ENCODE measurements at places on chromosomes 1 and 21. TPM values are rescaled to one million over a fixed set of nuclear protein-coding genes. Genes with fewer than 3 reads are reported as not detected.
A peak's percentile ranks its signal among the peaks of the same experiment; 100 is the strongest.

- no peaks in the 10 kb centered on the region for H3K27me3 ChIP-seq
- DNase-seq: no peak
- no peak overlapping the region for H3K4me3 ChIP-seq
- H3K36me3 ChIP-seq: no peaks in the 10 kb centered on the region
Measured at GRCh38 chr1:9676815-9677393, 25.4 kb downstream of the PIK3CD start.

DNA sequence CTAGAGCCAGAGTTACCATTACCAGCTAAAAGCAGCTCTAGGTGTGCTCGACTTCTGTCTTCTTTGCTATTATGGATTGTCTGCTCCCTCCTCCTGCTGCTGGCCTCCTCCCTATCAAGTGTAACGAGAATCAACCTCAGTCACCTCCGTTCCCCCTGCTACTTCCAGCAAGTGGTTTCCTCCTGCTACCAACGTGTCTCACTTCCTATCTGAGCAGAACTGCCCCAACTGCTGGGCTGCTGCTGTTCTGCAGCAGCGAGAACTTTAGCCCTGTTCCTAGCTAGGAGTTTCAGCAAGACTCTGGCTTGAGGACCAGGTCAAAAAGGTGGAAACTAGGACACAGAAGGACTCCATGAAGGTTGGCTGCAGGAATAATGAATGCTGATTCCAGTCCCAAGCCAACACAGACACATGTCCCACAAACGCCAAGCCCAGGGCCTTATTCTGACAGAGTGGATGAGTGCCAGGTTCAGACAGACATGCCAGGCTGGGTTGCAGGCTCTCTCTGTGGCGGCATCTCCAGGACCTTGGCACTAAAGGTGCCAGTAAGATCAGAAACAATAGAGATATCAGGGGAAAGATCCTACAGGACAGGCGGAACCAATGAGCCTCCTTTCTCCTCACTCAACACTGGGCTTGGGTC is 46.9 kb downstream of the CD34 start:
- H3K4me1 ChIP-seq: peaks cover 48% of the 10 kb centered on the region
- no peaks in the 10 kb centered on the region for H3K27me3 ChIP-seq
- no peak overlapping the region for H3K4me3 ChIP-seq
- no peaks in the 10 kb centered on the region for H3K36me3 ChIP-seq
- DNase-seq: no peak
- peak overlapping the region; percentile 64 for H3K27ac ChIP-seq

DNA sequence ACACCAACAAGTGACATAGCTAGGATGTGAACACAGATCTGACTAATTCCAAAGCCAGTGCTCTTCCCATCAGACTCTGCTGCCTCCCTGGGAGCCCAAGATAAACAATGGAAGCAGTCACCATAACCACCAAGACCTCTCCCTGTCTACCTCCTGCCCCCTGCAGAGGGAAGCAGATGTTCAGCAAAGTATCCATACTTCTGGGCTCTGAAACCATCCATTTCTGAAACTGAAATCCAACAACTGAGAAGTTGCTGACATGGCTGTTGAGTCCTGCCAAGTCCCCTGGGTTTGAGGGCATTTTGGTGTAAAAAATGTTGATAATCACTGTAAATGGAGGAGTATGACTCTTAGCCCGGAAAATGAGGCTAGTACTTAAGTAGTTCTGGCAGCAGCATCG is 102.1 kb downstream of the TYW3 start:
- H3K36me3 ChIP-seq: no peaks in the 10 kb centered on the region
- H3K4me1 ChIP-seq: no peaks in the 10 kb centered on the region
- H3K4me3 ChIP-seq: no peak overlapping the region

The SMG5 gene
- total RNA-seq: 56.3 TPM

- no peaks in the 10 kb centered on the region for H3K36me3 ChIP-seq
- no peaks in the 10 kb centered on the region for H3K4me1 ChIP-seq
- H3K4me3 ChIP-seq: no peak overlapping the region
- H3K27ac ChIP-seq: no peak overlapping the region
Measured at GRCh38 chr1:248618878-248619277, 16.0 kb downstream of the OR2T11 start.

GRCh38 chr1:227885135-227885647 is 62.5 kb downstream of the WNT9A start:
- no peaks in the 10 kb centered on the region for H3K36me3 ChIP-seq
- H3K27me3 ChIP-seq: peaks cover 12% of the 10 kb centered on the region
- DNase-seq: peak; percentile 4

DNA sequence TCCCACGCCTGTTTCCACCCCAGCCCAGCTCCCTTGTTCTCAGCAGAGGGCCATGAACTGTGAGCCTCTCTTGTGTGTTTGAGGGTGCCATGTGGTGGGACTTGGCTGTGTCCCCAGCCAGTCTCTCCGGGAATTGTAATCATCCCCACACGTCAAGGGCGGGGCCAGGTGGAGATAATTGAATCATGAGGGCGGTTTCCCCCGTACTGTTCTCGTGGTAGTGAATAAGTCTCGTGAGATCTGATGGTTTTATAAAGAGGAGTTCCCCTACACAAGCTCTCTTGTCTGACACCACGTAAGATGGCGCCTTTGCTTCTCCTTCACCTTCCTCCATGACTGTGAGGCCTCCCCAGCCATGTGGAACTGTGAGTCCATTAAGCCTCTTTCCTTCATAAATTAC is 57.2 kb upstream of the COL6A2 start:
- no peaks in the 10 kb centered on the region for H3K27me3 ChIP-seq
- H3K4me3 ChIP-seq: no peak overlapping the region
- DNase-seq: no peak
- H3K27ac ChIP-seq: peak overlapping the region; percentile 9

- no peak for DNase-seq
- no peaks in the 10 kb centered on the region for H3K27me3 ChIP-seq
- H3K27ac ChIP-seq: no peak overlapping the region
Measured at GRCh38 chr1:26991310-26992116, 2.0 kb upstream of the TRNP1 start.

The SEC16B gene
- total RNA-seq: 0.32 TPM

GRCh38 chr21:33644383-33645074 is 2.2 kb downstream of the ITSN1 start:
- H3K27ac ChIP-seq: peak overlapping the region; percentile 86
- H3K4me1 ChIP-seq: peaks cover 35% of the 10 kb centered on the region
- no peaks in the 10 kb centered on the region for H3K27me3 ChIP-seq
- no peak for DNase-seq

DNA sequence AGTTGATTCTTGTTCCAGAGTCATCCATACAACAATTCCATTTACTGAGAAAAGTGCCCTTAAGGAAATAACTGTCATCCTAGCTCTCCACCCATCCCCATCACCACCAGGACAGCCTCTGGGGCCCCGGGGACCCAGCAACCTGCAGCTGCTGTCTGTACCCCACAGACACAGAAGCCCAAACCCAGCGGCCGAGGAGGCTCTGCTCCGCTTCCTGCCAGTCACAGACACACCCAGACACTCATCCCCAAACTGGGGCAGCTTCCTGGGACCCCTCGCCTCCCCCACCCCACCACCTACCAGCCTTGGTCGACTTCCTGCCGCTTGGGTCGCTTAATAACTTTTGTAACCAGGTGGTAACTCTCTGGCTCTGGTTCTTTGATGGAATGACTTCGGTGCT is 121.6 kb upstream of the SLC25A33 start:
- DNase-seq: no peak
- no peak overlapping the region for H3K4me3 ChIP-seq
- H3K27ac ChIP-seq: no peak overlapping the region
- no peaks in the 10 kb centered on the region for H3K27me3 ChIP-seq
- H3K4me1 ChIP-seq: peaks cover 8% of the 10 kb centered on the region
- no peaks in the 10 kb centered on the region for H3K36me3 ChIP-seq

- H3K4me3 ChIP-seq: peak overlapping the region; percentile 74
- H3K27me3 ChIP-seq: no peaks in the 10 kb centered on the region
- peaks cover 17% of the 10 kb centered on the region for H3K4me1 ChIP-seq
- H3K27ac ChIP-seq: peak overlapping the region; percentile 74
- H3K36me3 ChIP-seq: no peaks in the 10 kb centered on the region
Measured at GRCh38 chr1:45499415-45499769, 481 bp downstream of the CCDC163 start.

DNA sequence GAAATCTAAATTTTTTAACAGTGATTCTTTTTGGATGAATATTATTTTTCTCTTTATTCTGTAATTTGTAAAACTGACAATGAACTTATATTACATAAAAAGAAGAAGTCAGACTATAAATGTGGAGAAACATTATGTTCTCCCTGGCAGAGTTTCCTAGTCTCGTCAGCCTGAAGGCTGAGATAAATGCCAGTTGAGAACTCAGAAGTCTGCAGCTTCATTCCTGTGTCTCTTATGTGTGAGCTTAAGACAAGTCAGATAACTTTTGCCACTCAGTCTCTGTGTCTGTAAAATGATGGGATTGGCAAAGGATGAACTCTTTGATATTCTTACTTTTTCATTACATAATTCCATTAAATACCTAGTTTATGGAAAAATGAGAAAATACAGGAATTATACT is 568.8 kb upstream of the ZRANB2 start:
- DNase-seq: no peak
- H3K4me3 ChIP-seq: no peak overlapping the region
- no peaks in the 10 kb centered on the region for H3K27me3 ChIP-seq
- H3K4me1 ChIP-seq: no peaks in the 10 kb centered on the region

The GFI1 gene
- total RNA-seq: 0.11 TPM

The NUCKS1 gene
- total RNA-seq: 197 TPM

The MECR gene
- 32.3 TPM for total RNA-seq

- no peak overlapping the region for H3K4me3 ChIP-seq
- H3K36me3 ChIP-seq: peaks cover 2% of the 10 kb centered on the region
- DNase-seq: no peak
- H3K4me1 ChIP-seq: no peaks in the 10 kb centered on the region
Measured at GRCh38 chr1:28021064-28021463, 61.3 kb downstream of the XKR8 start.

The TCHHL1 gene
- total RNA-seq: not detected

The NR1I3 gene
- total RNA-seq: not detected

GRCh38 chr1:232978815-232979214 is 28.4 kb downstream of the NTPCR start:
- no peaks in the 10 kb centered on the region for H3K4me1 ChIP-seq
- H3K4me3 ChIP-seq: no peak overlapping the region
- no peak overlapping the region for H3K27ac ChIP-seq
- DNase-seq: no peak

DNA sequence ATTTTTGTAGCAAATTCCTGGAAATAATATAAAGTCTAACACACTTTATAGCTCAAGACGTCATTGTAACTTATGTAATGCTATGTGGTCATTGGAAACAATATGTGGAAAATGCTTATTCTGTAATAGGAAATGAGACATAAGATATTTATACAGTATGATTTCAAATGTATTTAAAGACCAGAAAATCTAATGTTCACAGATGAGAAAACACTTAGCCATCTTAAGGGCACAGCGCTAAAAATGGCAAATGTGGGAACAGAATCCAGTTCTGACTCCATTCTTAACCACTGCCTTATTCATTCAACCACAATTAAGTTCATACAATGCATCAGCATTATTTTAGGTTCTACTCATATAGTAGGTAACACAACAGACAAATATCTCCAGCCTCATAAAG is 12.5 kb downstream of the CSDE1 start:
- DNase-seq: no peak
- no peaks in the 10 kb centered on the region for H3K36me3 ChIP-seq
- H3K27me3 ChIP-seq: no peaks in the 10 kb centered on the region

- H3K4me1 ChIP-seq: no peaks in the 10 kb centered on the region
- peaks cover 4% of the 10 kb centered on the region for H3K27me3 ChIP-seq
- no peak for DNase-seq
- no peak overlapping the region for H3K27ac ChIP-seq
Measured at GRCh38 chr1:57795886-57796285, 372.0 kb upstream of the DAB1 start.

DNA sequence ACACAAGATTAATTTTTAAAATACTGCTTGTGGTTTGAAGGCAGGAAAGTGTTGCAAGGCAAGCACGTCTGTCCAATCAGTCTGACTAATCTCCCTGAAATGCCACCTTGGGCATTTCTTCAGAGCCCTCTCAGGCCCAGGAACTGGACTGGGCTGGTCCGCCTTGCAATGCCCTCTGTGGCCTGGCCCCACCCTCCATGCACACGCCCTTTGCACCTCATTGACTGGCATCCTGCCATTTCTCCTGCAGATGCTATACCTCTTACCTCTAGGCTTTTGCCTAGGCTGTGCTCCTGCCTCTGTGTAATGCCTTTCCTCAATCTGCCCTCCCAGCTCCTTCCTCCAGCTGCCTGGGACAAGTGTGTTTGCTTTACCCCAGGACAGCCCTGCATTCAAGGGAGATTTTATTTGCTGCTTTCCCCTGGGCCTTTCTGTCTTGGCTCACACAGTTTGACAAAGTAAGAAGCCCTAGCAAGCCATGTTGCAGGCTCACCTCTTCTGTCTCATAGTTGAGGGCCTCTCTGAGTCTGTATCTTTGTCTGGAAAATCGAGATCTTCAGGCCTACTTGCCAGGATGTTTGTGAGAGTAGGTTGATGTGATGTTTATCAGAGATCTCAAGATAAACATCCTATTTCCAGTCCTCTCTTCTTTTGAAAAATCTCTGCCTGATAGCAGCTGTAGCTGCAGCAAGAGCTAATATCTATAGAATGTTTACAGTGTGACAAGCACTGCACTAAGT is 149.2 kb upstream of the JUN start:
- no peak overlapping the region for H3K4me3 ChIP-seq
- no peaks in the 10 kb centered on the region for H3K4me1 ChIP-seq
- no peak overlapping the region for H3K27ac ChIP-seq
- no peak for DNase-seq
- H3K36me3 ChIP-seq: no peaks in the 10 kb centered on the region

The DPH5 gene
- 30.9 TPM for total RNA-seq

The TNFRSF8 gene
- total RNA-seq: 1.0 TPM

GRCh38 chr1:167623951-167624350 is 6.1 kb upstream of the RCSD1 start:
- H3K4me3 ChIP-seq: no peak overlapping the region
- H3K36me3 ChIP-seq: no peaks in the 10 kb centered on the region
- no peaks in the 10 kb centered on the region for H3K27me3 ChIP-seq
- DNase-seq: no peak
- peaks cover 24% of the 10 kb centered on the region for H3K4me1 ChIP-seq

GRCh38 chr1:22071511-22071910 is 19.0 kb downstream of the CDC42 start:
- H3K4me3 ChIP-seq: no peak overlapping the region
- peaks cover 40% of the 10 kb centered on the region for H3K36me3 ChIP-seq
- DNase-seq: no peak
- no peaks in the 10 kb centered on the region for H3K27me3 ChIP-seq
- H3K4me1 ChIP-seq: peaks cover 94% of the 10 kb centered on the region

- H3K27ac ChIP-seq: peak overlapping the region; percentile 90
- H3K4me3 ChIP-seq: peak overlapping the region; percentile 99
- no peaks in the 10 kb centered on the region for H3K27me3 ChIP-seq
- peaks cover 39% of the 10 kb centered on the region for H3K4me1 ChIP-seq
Measured at GRCh38 chr1:167722152-167722869, 529 bp downstream of the MPZL1 start.

The NR5A2 gene
- total RNA-seq: 1.9 TPM

- H3K4me1 ChIP-seq: peaks cover 26% of the 10 kb centered on the region
- H3K27ac ChIP-seq: no peak overlapping the region
- no peak for DNase-seq
- H3K4me3 ChIP-seq: no peak overlapping the region
- no peaks in the 10 kb centered on the region for H3K36me3 ChIP-seq
- H3K27me3 ChIP-seq: no peaks in the 10 kb centered on the region
Measured at GRCh38 chr1:1926346-1926811, 7.3 kb upstream of the TMEM52 start.
